ENCODE measurements at places on chromosomes 11 and 22.

DNA sequence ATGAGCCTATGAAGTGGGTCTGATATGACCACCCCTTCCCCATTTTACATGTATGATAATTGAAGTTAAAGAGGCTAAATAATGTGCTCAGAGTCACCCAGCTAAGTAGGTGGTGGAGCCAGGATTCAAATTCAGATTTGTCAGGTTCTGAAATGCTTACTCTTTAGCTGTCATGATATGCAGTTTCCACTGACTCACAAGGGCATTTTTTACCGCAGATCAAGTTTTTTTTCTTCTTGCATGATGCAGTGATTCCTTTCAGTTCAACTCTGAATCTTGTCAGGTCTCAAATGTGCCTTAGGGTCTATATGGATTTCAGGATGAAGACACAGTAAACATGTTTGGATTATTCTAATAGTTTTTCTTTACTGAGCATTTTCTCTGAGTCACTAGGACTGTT lies 12.6 kb upstream of the TRIM44 start:
- no peak for DNase-seq

- no peak for DNase-seq
Measured at GRCh38 chr11:134566311-134566710, 154.3 kb upstream of the B3GAT1 start.

DNA sequence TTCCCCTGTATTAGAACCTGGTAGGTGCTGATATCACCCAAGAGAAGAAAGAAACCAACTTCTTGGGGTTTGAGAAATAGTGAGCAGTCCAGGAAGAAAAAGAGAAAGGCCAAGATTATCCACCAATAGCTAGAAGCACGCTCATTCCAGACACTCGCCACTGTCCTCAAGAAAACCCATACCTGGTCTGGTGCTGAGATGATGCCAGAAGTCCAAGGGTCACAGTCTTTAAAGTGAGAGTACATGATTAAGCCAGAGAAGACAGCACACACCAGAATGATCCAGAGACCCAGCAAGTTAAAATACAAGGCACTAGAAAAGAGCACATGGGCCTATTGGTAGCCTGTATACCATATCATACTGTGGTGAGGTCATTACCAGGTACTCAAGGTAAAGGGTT lies 23.6 kb downstream of the SLC5A12 start:
- DNase-seq = no peak

GRCh38 chr11:71459076-71459766 lies 6.2 kb downstream of the NADSYN1 start:
- DNase-seq = no peak

DNA sequence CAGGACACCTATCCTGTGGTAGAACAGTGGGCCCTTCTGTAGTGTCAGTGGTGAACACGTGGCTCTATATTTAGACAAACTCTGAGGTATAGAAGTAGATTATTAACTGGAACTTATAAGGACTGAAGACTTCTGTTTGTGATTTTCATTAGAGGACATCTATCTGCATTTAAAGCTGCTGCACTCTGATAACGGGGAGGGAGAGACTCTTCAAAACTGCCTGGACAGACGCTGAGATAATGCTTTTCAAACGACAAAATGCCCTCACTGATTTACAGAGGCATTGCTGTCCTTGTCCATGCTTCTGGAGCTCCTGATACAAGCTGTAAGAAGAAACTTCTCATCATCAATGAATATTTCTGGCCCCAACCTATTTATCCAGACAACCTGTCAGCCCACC lies 425.2 kb downstream of the OPCML start:
- DNase-seq = no peak

- DNase-seq = no peak
Measured at GRCh38 chr11:83336993-83337392, 50.8 kb upstream of the CCDC90B start.

- DNase-seq = no peak
Measured at GRCh38 chr11:32713496-32713895, 81.0 kb downstream of the CCDC73 start.

- DNase-seq = no peak
Measured at GRCh38 chr22:46676881-46677280, 56.7 kb downstream of the GRAMD4 start.

DNA sequence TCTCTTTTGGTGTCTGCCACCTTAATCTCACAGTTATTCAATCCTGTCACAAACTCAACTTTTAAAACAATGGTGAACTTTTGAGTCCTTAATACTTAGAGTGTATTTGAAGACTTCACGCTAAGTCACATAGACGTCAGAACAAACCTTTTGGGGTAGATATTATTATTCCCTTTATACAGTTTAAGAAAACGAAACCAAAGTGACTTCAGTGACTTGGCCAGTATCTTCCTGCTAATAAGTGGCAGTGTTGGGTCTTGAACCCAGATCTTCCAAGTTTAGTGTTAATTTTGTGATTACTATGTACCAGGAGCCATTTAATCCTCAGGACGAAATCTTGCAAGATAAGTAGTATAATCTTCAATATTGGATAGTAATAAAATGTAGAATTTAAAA lies 691 bp downstream of the CEP295 start:
- DNase-seq = peak; percentile 45

DNA sequence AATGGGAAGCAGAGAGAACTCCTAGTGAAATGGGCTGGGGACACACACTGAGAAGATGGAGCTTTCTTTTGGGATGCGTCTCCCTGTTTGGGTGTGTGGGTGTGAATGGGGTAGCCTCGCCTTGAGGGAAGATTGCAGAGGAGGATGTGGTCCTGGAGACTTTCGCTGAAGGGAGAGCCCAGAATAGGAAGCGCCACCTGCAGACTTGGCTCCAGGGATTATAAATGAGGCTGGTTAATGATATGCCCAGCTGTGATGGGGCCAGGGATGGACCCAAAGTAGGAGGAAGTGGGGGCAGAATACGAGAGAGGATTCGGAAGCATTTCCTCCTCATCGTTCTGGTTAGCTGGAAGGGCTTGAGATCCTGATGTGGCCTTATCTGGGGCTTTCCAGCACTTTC lies 13.7 kb downstream of the RELT start:
- DNase-seq = no peak

DNA sequence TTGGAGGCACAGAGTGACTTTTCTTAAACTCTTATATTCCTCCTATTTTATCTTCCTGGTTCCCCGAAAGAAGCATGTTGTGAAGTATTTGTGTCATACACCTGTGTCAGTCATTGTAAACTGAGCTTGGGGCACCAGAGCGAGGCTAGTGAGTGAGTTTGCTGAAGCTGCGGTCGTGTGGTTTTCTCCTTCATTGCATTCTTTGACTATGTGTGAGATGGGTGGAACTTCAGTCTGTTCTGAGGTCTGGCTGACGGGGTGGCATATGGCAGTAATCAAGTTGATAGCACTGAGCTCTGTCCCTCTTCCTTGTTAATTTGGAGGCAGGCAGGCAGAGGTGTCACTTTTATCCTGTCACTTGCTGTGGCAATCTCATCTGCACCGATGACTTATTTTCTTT lies 4.2 kb downstream of the VPS26B start:
- DNase-seq = no peak

- DNase-seq = no peak
Measured at GRCh38 chr11:29328961-29329441, 687.8 kb downstream of the KCNA4 start.

DNA sequence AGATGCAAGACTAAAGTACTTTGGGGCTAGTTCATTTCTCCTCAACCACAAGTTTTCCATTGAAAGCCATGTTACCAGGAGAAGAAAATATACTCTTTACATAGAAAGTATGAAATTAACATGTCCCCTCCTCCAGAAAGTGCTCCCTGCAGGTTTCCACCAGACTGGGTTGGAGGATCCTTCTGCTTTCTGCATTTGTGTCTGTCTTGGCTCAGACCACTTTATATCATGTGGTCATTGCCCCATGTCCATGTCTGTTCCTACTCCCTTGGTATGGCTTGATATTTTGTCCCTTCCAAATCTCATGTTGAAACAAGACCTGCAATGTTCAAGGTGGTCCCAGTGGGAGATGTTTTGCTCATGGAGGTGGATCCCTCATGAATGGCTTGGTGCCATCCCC lies 28.4 kb upstream of the ACER3 start:
- no peak for DNase-seq

GRCh38 chr11:134863294-134863693 lies 451.3 kb upstream of the B3GAT1 start:
- DNase-seq = no peak

DNA sequence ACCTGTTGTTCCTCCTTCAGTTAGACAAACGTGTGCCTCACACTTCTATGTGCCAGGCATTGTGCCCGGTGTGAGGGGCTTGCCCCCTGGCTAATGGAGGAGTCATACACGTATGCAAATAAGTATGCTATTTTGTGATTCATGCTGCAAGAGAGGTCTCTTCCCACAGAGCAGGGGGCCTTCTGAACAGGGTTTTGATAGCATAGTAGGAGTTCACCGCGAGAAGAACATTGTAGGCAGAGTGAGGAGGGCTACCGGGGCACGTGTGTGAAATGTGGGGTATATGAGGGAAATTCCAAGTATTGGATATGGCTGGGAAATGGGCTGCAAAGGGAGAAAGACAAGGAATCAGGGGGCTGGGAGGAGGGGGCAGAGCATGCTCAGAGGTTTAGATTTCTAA lies 84.5 kb downstream of the NECTIN1 start:
- no peak for DNase-seq

- no peak for DNase-seq
Measured at GRCh38 chr22:42670921-42671709, 21.9 kb upstream of the CYB5R3 start.

DNA sequence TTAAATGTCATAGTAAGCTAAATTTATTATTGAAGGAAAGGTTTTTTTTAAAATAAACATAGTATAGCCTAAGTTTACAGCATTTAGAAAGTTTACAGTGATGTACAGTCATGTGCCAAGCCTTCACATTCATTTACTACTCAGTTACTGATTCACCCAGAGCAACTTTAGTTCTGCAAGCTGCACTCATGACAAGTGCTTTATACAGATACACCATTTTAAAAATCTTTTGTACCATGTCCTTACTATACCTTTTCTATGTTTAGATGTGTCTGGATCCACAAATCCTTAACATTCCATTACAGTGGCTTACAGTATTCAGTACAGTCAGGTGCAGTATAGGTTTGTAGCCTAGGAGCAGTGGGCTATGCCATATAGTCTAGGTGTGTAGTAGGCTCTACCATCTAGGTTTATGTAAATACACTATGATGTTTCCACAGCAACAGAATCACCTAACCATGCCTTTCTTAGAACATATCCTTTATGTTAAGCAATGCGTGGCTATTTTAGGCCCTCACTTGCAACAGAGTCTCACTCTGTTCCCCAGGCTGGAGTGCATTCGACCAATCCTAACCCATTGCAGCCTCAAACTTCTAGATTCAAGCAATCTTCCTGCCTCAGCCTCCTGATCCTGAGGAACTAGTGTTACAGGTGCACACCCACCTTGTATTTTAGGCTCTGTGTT lies 79.5 kb upstream of the SLC25A18 start:
- no peak for DNase-seq

GRCh38 chr11:45141171-45141570 lies 5.3 kb upstream of the PRDM11 start:
- no peak for DNase-seq

DNA sequence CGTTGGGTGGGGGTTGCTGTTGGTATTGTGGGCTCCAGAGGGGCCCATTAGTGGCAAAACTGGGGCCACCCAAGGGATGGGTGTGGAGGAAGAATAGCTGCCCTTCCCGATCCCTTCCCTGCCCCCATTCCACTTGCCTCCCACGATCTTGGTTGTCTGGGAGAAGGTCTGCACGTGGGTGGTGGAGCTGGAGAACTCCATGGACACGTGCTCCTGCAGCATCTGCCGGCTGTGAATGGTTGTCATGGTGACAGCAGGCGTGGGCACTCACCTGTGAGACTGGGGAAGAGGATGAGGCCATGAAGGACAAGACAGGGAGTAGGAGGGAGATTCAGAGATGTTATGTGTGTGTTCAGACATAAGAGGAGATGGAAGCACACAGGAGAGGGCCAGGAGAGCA lies 2.0 kb downstream of the IGSF22 start:
- no peak for DNase-seq

DNA sequence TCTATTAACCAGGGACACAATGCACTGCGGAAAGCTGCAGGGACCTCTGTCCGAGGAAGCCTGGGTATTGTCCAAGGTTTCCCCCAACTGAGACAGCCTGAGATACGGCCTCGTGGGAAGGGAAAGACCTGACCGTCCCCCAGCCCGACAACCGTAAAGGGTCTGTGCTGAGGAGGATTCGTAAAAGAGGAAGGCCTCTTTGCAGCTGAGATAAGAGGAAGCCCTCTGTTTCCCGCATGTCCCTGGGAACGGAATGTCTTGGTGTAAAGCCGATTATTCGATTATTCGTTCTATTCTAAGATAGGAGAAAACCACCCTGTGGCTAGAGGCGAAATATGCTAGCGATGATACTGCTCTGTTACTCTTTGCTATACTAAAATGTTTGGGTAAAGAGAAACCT lies 5.2 kb downstream of the BET1L start:
- DNase-seq = no peak

GRCh38 chr11:122747351-122747781 lies 90.9 kb upstream of the CRTAM start:
- DNase-seq = no peak

DNA sequence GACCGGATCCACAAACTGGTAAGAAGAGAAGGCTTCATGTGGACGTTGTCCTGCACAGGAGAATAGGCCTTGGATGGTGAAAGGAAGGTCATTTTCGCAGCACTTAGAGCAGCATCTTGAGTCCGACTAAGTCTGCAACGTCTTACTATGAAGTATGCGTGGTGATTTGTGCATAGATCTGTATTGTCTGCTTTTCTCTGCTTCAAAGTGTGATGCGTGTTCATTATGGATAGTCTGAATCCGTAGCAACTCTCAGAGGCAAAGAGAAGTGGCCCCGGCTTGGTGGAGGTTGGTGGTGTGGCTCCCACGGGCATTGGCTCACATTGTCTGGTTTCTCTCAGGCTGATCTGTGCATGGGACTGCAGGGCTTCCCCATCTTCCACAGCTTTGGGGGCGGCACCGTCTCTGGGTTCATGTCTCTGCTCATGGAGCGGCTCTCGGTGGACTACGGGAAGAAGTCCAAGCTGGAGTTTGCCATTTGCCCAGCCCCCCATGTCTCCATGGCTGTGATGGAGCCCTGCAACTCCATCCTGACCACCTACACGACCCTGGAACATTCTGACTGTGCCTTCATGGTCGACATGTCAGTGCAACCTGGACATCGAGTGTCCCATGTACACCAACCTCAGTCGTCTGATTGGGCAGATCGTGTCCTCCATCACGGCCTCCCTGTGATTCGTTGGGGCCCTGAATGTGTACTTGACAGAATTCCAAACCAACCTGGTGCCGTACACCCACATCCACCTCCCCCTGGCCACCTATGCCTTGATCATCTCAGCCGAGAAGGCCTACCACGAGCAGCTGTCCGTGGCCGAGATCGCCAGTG lies 21.5 kb downstream of the LRRC74B start:
- DNase-seq = no peak

DNA sequence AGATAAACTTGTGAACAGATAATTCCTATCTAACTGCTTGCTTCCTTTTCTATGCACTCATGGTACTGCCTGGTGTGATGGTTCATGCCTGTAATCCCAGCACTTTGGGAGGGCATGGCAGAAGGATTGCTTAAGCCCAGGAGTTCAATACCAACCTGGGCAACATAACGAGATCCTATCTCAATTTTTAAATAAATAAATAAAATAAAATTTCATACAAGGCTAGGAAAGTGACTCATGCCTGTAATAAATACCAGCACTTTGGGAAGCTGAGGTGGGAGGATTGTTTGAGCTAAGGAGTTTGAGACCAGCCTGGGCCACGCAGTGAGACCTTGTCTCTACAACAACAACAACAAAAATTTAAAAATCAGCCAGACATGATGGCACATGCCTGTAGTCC lies 166.6 kb downstream of the COMMD9 start:
- DNase-seq = no peak

- no peak for DNase-seq
Measured at GRCh38 chr11:102620818-102621561, 4.1 kb downstream of the MMP20 start.

GRCh38 chr11:131674051-131674755 lies 303.8 kb downstream of the NTM start:
- peak; percentile 36 for DNase-seq

All from hematopoietic multipotent progenitor cell treated with erythropoietin and hydrocortisone succinate and interleukin-3 and kit ligand, for 15 days (in vitro differentiated cells).